Foreskin fibroblast (primary cell): ENCODE measurements at places on chromosomes 5 and 9.
A peak's percentile ranks its signal among the peaks of the same experiment; 100 is the strongest.

GRCh38 chr5:110134963-110135935 is 445.5 kb downstream of the MAN2A1 start:
- DNase-seq: no peak

GRCh38 chr5:38678076-38678475 is 121.6 kb upstream of the LIFR start:
- DNase-seq: no peak

DNA sequence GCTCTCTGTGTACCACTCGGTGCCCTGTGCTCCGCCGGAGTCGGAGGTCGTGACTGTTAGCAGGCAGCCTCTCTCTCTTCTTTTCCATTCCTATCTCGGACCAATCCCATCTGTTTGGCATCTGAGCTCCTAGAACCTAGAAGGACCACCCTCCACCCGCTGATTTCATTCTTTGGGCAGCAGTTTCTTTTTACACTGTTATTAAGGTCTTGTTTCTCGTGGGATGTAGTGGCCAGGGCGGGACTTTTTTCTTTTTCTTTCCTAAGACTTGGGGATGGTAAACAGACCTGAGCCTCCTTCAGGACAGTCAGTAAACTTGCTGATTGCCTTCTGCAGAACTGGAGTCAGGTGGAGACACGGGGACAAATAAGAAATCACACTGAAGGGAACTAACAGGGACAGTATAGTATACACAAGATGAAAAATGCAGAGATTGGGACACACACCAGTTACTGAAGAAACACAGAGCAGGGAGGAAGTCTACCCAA is 500 bp downstream of the URM1 start:
- DNase-seq: no peak

GRCh38 chr9:16824545-16825330 is 45.7 kb downstream of the BNC2 start:
- DNase-seq: no peak

DNA sequence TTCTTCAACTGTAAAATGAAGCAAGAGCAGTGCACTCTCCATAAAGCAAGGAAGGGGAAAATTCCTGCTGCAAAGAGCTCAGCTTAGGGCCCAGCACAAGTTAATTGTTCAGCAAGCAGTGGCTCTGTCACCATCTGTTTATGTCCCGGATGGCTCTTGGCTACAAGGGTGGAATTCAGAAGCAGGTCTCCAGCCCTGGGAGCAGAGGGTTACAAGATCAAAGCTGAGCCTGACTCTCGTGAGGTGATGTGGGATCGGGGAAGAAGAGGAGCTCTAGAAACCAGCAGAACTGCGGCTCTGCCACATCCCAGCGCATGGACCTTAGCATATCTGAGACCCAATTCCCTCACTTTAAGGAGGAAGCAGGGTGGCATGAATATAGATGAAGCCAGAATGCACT is 25.2 kb upstream of the OLFM1 start:
- no peak for DNase-seq

GRCh38 chr5:124302533-124302932 is 443.9 kb downstream of the ZNF608 start:
- peak; percentile 62 for DNase-seq

DNA sequence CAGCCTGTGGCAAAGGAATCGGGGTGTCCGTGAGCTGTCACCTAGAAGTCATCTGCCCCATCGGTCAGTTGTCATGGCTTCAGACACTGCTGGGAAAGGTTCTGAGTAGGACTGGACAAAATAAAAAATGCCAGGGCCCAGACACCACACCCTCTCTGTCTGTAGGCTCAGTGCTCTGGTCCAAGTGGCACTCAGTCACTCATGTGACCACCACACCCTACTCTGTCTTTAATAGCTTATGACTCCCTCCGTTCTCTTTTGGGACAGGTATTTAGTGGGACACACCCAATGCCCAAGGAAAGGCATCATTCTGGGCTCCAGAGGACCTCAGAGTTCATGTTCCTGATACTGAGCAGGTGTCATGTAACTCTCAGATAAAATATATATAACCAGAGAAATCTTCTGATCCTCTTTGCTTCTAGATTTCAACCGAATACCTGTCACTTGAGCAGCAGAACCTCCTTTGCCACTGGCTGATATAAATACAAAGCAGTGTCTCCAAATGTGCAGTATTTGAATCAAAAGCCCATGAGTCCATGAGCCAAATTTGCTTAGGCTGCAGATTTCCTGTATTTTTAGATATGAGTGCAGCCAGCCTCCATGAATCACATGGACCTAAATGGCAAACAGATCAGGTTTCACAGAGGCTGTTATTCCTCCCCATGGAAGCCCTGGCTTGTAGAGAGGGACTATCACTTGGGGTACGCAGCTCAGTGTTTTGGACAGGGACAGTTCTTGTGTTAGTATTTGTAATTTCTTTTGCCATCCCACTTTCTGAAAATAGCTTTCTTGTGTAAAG is 272.0 kb downstream of the ARHGAP26 start:
- peak; percentile 69 for DNase-seq

DNA sequence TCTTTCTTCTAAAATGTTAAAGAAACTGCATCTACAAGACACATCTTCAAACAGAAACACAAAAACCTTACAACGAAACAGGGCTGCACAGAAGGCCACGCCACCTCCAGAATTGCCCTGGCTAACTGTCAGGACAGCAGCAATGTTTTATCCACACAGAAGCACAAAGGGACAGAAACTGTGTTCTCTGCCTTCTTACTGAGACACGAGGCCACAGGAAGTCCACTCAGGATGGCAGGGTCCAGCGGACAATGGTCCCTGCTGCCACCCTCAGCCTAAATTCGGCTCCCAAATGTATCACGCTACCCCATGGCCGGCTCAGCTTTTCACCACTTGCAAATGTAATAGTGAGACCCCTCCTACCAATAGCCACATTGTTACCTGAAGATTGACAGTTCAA is 159.8 kb upstream of the PHYKPL start:
- DNase-seq: no peak

DNA sequence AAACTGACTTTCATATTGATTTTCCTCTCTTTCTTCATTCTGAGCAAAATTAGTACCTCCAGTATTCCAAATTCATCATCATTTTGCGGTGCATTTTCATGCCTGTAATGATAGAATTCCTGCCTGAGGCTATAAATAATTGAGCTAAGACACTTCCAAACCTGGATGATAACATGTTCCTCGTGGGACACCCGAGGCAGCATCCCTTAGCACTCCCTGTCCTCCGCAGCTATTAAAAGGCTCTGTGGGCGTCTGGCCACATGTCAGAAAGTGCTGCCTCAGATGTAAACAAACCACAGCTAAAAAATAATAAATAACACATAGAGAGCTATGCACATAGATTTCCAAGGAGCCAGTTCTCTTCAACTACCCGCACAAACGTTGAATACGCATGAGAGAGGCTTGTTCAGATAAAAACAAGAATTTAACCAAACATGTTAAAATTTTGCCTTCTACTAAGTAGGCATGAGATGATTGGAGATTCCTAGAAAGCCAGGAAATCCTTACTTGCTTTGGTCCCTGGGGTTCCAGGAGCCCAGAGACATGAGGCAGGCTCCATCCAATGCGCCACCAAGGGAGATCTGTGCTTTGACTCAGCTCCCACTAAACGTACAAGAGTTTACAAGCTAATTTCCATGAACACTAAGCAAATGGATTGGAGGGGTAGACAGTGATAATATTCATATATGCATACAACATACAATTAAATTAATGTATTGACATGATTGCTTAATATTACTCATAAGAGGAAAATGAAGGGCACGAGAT is 82.7 kb downstream of the SHC3 start:
- DNase-seq: peak; percentile 36

DNA sequence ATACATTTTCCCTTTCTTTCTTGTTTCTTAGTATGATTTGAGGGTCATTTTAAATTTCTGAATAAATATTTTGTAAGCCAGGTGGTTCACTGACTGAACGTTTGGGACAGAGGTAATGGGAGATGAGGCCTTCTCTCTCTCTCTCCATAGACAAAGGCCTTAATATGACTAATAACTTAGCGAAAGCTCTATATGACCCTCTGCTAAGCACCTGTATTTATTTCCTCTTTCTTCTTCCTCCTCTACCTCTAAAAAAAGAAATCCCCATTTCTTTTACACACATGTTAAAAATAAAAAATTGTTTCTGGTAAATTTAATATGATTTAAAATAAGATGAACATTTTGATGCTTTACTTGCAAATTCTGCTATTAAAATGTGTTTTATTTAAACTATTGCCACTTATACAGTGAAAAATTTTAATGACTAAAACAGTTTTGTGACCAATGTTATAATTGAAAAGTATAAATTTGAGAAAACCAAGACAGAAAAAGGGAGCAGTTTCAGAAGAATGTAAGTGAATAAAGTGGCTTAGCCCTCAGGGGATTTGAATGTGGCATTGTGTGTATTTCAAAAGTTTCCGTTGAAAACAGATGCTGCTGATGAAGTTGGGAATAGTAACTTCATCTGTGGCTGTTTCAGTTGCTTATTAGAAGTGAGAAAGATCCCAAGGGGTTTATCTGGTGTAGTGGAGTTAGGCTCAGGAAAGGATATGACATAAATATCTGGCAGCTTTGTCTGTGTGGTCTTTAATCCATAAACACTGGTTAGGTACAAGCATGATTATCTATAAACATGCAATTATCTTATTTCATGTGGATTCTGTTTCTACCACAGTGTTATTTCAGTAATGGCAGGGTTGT is 128.6 kb upstream of the GRHPR start:
- DNase-seq: peak; percentile 47

GRCh38 chr5:107103522-107103921 is 567.2 kb downstream of the EFNA5 start:
- no peak for DNase-seq

DNA sequence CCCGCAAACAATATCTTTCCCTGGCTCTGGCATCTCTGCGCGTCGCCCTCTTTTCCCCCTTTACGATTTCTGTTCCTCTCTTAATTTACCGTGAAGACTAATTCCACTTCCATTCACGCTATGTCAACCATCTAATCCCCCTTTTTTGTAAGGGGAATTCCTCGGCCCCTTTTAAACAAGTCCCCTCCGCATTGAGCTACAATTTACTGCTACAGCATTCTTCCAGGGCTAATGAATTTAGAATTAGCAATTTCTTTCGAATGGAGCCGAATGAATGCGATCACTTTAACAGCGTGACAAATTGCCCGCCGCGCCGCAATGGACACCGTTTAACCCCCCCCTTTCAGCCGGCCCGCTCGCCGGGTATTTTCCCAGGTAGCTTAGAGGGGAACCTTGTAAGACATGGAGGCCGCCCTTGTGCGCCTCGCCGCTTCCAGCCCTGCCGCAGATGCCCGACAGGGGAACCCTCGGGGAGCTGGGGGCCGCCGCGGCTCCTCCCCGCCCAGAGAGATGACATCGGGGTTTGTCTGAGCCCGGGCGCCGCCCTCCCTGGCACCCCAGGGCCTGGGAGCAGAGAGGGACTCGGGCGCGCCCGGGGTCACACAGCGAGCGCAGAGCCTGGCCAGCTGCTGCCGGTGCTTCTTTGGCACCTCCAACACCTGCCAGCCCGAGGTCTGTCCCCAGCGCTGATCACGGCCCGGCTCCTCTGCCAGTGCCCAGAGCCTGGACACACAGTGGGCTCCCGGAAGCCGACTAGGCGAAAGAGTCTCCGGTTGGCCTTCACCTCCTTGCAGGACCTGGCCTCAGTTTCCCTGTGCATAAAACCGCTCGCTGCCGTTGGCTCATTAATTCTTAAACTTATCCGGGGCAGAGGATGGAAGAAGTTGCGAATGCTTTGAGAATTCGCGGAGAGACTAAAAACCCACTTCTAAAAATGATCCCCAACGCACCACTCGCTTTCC is 1.3 kb downstream of the PRDM12 start:
- DNase-seq: no peak

DNA sequence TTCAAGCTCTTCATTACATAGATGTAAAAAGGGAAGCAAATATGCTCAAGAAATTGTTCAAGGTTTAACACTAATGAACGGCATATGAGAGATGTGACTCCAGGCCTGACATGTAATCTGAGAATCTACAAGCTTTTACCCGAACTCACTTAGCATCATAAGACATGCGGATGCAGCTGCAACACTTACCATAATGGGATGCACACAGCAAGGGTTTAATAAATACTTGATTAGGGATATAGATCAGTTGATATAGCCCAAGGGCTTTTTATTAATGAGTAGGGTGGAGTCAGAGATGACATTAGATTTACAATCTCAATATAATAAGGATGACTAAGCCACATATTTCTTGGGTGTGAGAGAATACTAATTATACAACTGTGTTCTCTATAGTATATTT is 2215.5 kb downstream of the MAT2B start:
- no peak for DNase-seq

- peak; percentile 91 for DNase-seq
Observed at GRCh38 chr9:112074250-112075008, 100.7 kb downstream of the SUSD1 start.

GRCh38 chr9:7536310-7536939 is 263.2 kb downstream of the DMAC1 start:
- peak; percentile 59 for DNase-seq

DNA sequence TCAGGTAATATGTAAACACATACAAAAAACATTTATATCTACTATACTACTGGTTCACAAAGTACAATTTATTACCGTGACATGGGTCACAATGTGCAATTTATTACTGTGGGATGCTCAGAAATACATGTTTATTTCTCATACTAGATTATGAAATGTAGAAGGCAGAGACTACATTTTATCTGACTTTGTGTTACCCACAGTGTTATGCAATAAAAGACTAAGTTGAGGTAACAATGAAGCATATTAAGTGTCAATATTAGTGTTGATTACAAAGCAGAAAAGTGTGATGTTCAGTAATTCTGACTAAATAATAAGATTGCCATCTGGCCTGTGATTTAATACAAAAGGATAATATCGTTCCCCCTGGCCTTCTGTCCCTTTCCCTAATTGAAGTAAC is 42.4 kb downstream of the CPLANE1 start:
- no peak for DNase-seq

DNA sequence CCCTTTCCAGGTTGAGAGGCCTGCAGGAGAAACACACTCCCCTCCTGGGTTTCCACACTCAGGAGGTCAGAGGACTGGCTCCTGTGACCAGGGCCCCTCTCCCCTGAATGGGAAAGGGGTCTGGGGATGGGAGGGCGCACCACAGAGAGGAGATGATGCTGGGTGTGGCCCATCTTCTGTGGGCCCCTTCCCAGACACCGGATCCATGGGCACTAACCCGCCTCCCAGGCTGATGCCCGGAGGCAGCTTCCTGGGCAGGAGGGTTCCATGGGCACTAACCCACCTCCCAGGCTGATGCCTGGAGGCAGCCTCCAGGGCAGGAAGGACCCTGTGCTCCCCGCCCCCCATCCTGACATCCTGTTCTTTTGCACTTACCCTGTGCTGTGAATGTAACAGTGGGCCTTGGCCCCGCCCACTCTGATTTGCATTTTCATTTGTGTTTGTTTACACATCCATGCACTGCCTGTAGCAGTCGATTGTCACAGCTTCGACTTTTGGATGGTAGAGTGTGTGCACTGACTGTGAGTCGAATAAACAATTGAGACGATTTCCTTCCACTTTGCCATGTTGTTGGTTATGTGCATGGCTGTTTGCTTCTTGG is 9.3 kb upstream of the DOLPP1 start:
- DNase-seq: no peak

DNA sequence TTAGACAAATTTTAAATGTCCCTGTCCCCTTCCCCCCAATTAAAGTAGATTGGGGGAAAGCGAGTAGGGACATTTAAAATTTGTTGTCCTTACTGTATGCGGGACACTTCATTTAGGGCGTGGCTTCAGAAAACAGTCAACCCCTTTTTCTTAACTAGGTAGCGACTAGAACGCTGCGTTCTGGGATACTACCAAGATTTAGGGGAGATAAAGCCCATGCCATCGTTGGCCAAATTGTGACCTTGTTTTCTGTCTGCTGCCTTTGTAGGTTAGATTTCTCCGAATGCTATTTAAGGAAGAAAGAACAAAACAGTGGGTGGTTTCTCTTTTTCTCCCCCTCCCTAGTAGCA is 1.2 kb downstream of the CKS2 start:
- DNase-seq: peak; percentile 17

GRCh38 chr9:32265037-32265436 is 119.4 kb upstream of the ACO1 start:
- no peak for DNase-seq
